ENCODE measurements at places on chromosomes 2 and 18.

- DNase-seq: no peak
These were observed 19.9 kb upstream of the SCN7A start for GRCh38 chr2:166513952-166514351.

DNA sequence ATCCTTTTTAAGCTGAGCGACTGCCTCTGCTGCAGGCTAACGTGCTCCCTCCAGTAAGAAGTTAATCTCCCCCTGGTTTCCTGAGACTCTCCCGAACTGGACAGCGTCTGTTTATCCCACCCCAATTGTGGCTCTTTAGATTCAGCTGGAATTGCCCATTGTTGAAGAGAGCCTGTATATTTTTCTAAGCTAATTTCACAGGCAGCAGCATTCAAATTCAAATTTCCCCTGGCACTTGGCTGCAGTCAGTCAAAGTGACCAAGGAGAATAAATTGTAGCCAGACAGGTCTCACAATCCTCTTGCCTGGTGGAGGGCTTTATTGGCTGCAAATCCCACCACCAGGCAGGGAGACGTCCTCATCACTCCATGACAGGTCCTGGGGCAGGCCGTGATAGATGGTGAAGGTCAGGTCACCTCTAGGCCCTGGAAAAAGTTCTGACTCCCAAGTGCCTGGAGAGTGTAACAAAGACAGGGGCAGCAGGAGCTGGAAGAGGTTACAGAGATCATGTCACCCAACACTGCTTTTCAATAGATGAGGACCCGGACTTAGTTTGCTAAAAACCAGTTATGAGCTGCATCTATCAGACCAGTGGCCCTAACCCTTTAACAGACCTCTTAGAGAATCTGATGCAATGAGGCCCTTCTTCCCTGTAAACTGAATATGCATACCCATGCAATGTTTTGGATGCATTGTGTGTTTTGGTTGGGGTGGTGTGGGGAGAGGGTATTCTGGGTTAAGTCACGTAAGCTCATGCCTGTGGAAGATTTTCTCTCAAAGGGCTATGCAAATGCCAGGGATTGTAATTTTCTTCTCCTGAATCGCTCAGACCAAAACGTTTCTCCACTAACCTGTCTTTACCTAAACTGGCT, 32.3 kb upstream of the C18orf32 start:
- no peak for DNase-seq

DNA sequence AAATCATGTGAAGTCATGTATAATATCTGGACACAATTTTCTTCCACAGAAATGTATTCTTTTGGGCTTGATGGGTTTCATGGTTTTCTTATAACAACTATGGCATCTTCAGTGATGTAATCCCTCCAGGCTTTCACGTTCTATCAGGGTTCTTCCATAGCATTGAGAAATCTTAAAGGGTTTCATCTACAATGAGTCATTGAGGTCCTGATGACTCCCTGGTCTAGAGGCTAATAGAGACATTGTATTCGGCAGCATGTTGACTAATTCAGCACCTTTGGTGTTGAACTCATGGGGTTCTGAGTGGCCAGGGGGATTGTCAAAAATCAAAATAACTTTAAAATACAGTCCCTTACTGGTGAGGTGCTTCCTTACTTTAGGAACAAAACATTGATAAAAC, 614.0 kb upstream of the CRIM1 start:
- no peak for DNase-seq

DNA sequence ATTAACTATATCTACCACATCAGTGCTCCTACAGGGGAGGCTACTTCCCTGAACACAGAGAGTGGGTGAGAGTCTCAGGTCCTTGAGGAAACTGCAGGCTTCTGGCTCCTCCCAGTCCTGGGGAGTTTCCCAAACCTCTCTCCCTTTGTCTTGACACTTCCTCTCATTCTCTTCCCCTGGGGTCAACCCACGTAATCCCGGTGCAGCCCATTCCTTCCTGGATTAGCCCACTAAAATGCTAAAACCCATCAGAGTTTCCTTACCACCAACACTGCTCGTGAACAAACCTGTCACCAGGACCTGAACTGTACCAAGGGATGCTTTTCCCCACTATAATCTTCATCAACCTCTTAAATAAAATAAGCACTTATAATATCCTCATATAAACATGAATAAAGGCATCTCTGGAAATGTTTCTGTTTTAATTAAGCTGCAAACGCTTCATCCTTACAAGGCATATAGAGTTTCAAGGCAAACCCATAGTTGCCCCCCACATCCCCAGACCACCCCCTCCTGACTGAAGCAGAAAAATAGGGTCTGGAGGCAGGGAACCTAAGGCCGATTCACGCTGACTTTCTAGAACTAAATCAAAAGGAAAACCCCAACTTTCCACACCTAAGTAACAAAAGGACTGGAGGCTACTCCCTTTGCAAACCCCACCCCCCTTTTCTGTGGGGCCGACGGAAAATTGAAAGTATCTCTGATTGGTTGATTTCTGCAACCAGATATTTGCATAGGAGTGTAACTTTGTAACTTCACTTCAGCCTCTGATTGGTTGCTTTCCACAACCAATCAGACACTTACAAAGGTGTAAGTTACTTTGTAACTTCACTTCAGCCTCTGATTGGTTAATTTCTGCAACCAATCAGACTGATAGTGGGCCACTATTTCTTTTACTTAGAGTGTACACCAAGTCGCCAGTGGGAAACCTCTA, 19.0 kb downstream of the TMSB10 start:
- no peak for DNase-seq

DNA sequence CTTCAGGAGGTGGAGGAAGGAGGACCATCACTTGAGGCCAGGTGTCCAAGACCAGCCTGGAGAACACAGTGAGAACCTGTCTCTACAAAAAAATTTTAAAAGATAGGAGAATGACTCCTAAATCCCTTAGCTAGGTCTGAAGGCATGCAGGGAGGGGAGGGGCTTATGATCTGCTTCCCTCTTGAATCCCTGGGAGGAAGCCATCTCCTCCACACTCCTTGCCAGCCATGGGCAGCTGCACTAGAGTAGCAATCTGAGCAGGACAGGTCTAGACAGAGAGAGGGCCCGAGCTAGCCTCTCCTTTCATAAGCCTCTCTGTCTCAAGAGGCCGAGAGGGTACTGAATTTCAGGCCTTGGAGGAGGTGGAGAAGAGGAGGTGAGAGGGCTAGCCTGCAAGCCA, 42.5 kb downstream of the DAPL1 start:
- no peak for DNase-seq

GRCh38 chr2:74079522-74080341, 68.0 kb downstream of the BOLA3 start:
- DNase-seq: no peak

- no peak for DNase-seq
These were observed 62.5 kb downstream of the DAW1 start for GRCh38 chr2:227933884-227934283.
